ENCODE measurements at places on chromosomes 1 and 21.

DNA sequence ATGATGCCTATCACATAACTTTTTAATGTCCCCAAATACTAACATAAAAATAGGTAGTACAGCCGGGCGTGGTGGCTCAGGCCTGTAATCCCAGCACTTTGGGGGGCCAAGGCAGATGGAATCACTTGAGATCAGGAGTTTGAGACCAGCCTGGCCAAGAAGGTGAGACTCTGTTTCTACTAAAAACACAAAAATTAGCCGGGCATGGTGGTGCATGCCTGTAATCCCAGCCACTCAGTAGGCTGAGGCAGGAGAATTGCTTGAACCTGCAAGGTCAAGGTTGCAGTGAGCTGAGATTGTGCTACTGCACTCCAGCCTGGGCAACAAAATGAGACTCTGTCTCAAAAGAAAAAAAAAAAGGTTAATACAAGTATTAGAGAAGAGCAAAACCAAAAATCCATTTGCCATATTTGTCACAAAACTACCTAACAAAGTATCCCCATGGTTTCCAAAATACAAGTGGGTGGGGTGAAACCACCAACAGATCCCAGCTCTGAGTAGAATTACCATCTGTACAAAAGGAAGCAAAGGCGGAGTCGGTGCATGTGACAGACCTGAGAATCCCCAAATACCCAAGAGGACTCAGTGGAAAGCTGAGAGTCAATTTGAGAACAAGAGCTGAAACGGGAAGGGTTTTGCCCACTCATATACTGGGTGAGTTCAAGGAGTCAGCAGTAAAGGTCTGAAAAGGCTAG, 113.2 kb downstream of the TOMM20 start:
- DNase-seq: no peak

DNA sequence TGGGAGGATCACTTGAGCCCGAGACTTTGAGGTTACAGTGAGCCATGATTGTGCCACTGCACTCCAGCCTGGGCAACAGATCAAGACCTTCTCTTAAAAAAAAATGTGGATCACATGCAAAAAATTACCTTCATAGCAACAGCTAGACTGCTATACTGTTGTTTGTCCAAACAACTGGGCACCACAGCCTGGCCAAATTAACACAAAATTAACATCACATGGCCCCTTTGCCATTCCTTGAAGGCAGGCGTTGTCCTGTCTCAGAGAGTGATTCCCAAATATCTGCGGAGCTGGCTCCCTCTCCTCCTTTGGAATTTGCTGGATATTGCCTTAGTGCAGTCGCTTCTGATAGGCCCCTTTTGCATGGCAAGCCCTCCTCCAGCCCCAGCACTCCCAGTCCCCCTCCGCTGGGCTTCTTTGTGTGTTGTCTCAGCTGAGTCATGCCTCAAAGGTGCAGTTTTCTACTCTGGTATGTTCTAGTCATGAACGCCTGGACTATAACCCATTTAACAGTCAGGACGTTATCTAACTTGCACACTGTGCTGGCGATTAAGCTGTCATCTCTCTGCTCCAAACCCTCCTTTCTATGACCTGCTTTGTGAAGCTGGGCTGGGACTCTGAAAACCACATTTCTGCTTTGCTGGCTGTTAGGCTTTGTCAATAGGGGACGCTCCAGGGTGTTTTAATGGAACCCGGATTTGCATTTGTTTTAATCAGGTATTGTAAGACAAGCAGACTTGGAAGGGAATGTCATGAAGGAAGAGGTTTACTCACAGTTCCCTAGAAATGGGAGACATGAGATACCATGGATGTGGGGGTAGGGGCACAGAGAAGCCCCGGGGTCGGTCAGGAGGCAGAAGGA, 20.1 kb upstream of the HPCAL4 start:
- no peak for DNase-seq

DNA sequence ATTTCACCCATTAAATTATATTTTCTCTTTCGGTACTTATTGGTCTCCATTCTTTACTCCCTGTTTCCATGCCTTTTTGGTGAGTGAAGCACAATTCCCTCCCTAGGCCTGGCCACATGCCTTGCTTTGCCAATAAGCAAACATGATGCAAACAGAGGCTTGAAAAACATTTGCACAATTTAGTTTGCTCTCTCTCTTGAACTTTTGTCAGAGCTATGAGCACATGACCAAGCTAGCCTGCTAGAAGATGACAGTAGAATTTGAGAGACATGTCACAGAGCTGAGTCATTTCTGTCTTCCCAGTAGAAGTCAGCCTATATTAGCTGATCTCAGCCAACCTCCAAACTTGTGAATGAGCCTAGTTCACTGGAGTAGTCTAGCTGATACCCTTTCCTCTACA, 24.6 kb downstream of the ANGPTL3 start:
- no peak for DNase-seq

GRCh38 chr1:244137276-244137675, 86.2 kb downstream of the ZBTB18 start:
- DNase-seq: no peak

DNA sequence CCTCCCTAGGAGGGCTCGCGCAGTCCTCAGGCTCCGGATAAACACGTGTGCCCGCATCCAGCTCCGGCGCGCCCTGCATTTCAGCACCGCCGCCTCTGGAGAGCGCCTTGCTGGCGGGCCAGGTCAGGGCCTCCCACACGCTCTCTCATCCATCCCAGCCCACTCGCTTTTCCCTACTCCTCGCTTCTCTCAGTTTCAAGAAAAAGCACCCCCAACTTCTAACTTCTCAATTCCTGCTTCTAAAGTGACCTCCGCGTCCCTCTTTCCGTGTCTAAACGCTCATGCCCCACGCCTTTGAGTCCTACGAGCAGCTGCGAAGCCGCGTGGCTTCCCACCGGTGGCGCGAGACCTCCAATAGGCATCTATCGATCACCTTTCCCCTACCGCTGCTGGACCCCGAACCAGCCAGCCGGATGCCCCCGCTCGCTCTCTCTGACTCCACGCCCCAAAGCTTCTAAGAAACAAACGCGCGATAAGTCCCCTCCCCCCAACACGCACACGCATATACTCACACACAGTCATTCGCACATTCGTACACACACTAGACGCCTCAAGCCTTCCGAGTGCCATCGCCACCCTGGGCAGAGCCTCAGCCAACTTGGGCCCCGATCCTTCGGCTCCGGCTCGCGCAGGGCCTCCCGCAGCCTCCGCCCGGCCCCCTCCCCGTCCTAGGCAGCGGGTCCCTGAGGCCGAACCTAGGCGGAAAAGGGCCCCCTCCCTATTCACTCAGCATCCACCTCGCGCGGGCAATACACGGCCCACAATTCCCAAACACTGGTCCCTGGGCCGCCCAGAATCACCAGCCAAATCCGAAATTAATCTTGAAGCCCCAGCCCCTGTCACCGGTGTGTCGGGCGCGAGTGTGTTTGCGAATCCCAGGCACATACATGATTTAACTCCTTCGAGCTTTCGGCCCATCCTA, 1.1 kb downstream of the NMNAT2 start:
- no peak for DNase-seq

All from RPMI8226 (cell line).